ENCODE measurements at places on chromosomes 6 and 20.

DNA sequence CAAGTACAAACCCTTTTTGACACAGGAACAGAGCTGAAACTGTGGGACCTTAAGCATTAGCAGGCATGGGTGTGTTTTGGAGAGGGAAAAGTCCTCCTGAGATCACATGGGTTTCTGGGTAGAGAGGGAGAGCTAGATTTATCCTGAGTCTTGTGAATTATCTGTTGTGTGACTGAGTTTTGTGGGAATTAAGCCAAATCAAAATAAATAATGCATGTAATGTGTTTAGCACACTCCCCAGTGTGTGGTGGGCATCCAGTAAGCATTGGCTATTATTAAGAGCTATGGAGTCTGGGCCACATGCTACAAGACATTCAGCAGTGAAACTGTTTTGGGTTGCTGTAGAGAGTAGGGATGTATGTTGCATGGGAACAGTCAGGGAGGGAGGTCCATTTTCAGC lies 75.3 kb upstream of the JAG1 start:
- DNase-seq, result no peak

GRCh38 chr6:20915156-20915555 lies 380.9 kb downstream of the CDKAL1 start:
- DNase-seq, result no peak

GRCh38 chr6:33698494-33698893 lies 13.0 kb downstream of the UQCC2 start:
- DNase-seq, result no peak

- DNase-seq, result no peak
These were observed 58.2 kb downstream of the ZNF831 start for GRCh38 chr20:59221707-59222252.

DNA sequence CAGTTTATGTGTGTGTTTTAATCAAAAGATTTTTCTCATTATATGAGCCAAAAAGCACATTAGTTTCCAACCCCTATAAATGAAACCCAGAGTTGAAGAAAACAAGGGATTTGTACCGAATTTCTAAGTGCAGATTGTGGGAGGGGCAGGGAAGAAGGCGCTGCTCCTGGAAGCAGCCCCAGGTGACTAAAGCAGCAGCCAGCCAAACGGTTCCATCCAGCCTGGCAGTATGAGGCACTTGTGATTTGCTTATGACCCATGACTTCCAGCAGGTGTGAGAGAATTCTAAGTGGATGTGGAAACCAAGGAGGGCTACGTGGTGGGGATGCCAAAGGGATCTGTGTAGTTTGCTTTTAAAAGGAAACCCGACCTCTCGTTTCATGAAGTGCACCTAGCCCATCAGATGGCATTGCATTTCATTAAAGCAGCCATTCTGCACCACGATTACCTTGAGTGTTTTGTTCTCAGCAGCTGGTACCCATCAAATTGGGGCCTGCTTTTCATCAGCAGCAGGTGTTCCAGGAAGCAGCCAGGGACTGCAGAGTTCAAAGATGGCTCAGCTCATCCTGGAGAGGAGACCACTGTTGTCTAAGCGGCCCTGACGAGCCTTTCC lies 79.1 kb downstream of the DTD1 start:
- no peak for DNase-seq

DNA sequence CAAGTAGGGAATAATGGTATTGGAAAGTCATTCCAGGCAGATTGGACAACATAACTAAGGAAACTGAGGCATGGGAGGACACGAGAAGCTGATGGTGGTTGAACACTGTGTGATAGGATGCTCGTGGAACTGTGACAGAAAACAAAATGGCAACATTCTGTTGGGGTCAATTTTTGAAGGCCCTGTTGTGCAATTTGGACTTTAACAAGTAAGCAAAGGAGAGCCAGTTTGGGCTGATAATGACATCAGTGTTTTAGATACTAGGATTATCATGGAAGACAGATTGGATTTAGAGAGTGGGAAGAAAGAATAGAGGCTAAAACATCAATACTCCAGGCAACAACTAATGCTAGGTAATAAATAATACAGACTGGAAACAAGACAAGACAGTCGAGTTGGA lies 53.1 kb downstream of the PRKN start:
- no peak for DNase-seq

DNA sequence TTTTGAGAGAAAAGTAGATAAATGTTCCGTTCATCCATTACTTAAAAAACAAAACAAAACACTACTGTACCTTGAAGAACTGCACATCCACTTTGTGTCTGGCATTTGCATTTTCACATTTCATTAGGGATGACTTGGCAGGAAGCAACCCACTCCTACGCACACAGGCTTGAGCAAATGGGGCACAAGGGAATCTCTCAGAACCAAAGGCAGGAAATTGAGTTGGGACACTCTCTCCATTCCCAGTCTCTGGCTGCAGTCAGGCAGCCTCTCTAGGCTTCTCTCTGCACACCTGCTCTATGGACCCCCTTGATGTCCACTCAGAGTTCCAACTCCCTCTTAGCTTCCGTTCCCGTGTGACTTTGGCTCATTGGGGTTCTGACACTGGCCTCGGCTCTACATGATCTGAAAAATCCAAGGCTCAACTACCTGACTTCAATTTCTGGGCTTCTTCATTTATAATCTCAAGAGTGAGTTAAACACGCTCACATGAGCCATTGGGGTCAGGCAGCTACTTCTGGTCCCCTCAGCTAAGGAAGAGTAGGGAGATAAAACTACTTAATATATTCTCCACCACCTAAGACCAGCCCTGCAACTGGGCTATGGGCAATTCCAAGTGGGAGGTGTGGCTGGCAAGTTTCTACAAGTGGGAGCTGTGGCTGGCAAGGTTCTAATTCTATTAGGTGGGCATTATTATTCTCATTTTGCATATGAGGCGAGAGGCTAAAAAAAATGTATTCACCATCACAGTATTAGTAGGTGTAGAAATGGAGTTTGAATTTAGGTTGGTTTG lies 251.9 kb downstream of the SOD2 start:
- DNase-seq, result no peak

- no peak for DNase-seq
These were observed 116.6 kb upstream of the CEP162 start for GRCh38 chr6:84344005-84344404.

DNA sequence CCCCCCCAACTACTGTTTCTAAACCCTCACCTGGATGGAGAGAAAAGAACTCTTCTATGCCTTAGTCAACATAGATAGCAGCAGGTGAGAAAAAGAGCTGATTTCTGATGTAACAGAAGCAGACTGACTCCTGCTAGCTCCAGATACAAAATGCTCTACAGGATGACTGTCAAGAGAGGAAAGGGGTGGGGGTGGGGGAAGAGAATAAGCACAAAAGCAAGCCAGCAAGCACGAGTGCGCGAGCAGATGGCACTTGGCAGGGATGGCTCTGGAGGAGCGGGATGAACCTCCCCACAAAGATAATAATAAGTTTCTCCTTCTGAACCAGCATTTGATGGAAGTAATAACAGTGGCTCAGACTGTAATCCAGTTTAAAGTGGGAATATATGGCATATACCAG lies 45.6 kb upstream of the SPDEF start:
- no peak for DNase-seq

- no peak for DNase-seq
These were observed 271.8 kb downstream of the PRL start for GRCh38 chr6:22024973-22025467.

GRCh38 chr6:169936355-169936975 lies 185.0 kb downstream of the ERMARD start:
- no peak for DNase-seq

DNA sequence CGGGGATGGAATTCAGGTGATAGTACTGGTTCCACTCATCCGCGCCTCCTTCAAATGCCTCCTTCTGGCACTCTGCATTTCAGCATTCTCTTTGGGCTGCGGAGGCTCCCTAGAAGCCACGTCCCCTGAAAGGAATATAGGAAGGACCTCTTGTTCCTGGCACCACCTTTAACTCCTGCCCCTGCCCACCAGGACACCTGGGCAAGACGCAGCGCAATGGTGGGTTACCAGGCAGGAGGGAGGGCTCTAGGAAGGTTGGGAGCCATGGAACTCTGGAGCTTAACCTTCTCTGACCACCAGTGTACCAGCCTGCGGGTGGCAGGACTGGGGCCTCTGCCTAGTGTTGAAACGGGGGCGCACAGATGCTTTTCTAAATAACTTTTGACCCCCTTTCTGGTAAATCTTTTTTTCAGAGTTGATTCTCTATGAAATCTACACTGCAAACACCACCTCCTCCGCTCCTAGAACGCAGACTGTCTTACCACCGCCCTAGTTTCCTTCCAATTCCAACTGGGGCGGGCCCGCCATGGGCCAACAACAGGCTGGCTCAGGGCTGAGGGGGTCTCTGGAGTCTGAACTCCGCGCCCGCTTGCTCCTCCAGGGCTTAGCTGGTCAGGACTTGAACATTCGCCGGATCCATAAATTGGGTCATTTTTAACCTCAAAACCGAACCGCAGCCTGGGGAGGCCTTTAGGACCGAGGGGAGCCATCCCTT lies 871 bp upstream of the SYNDIG1 start:
- no peak for DNase-seq

DNA sequence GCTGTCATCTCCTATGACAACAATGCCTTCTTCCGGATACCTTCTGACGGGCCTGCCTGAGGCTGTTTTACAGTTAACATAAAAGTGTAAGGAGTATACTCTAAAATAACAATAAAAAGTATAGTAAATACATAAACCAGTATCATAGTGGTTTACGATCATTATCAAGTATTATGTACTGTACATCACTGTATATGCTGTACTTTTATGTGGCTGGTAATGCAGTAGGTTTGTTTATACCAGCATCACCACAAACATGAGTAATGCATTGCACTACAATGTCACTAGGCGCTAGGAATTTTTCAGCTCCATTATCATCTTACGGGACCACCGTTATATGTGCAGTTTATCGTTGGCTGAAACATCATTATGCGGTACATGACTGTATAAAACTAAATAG lies 76.5 kb downstream of the VEGFA start:
- DNase-seq, result no peak

DNA sequence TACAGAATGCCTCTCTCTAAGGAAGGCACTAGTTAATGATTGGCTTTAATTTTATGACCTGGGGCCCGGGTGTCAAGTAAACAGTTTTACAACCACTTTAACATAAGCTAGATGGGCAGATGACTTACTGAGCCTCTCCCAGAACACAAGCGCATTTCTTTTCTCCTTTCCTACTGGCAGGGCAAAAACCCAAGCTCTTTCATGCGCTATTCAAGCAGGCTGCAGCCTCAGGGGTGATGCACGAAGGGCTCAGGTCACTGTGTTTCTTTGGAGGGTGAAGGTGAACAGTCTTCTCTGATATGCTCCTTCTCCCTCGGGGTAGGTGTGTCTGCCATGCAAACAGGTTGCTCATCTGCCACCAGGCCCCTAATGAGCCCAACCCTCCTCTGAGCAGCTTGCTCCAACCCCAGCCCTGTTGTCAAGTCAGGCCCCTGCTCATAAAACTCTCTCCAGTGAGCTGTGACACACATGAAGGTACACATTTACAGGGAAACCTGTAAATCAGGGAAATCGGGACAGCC lies 73.5 kb upstream of the CDH4 start:
- no peak for DNase-seq

- no peak for DNase-seq
These were observed 394.8 kb downstream of the SAMD5 start for GRCh38 chr6:147903321-147903720.

DNA sequence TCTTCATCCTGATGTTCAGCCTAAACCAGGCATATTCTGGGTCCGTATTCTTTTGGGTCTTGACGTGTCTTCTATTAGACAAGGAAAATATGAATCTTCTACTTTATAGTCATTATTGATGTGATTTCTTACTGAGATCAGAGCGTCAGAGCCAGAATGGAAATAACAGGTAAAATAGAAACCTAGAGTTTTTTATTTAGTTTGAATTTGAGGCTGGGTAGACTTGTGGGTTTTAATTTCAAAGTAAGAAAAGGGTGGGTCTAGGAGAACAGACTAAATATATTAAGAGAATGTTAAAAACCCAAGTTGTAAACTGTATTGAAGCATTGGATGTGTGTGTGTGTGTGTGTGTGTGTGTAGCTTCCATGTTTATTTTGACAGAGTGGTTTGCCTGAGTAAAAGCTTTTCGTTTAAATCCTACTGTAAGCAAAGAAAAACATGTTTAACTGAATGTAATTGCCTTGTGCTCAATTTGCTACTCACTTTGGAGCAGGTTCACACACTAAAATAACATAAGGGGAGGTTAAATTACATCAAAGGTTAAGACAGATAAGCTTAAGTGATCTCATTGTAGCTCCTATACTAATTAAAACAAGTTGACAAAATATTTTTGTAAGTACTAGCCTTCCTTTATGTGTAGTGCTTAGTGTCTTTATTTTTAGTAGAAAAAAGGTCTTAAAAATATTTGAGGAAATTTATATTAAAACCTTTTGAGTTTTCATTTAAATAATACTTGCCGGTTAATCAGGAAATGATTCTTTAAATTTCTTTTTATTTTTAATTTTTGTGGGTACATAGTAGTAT lies 17.4 kb downstream of the HECA start:
- no peak for DNase-seq

DNA sequence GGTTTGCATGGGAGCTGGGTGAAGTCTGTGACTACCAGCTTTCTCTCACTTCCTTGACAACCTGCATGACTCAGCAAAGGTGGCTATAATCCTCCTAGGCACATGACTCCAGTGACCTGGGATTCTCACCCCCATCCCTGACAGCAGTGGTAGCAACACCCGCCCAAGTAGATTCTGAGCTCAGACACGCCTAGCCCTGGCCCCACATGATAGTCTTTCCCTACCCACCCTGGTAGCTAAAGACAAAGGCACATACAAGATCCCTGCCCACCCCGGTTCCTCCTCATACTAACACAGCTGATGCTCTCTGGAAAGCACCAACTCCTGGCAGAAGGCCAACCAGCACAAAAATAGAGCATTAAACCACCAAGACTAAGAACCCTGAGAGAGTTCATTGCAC lies 25.9 kb upstream of the CRISP1 start:
- no peak for DNase-seq

DNA sequence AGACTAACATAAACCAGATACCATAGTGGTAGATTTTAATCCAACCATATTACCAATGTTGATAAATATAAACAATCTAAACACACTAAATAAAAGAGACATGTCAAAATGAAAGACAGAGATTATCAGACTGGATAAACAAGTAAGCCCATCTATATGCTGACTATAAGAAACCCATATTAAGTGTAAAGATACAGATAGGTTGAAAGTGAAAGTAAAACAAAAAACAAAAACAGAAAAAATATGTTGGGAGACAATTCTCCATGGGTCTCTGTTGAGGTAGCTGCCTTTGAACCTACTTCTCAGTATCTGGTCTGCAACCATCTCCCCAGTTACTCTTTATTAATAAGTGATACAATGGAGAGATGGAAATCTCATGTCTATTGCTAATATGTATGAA lies 21.2 kb downstream of the REV3L start:
- DNase-seq, result no peak

Data from fibroblast of skin of back (primary cell).